ENCODE measurements at places on chromosomes 6 and 20.

GRCh38 chr6:152232501-152233151, 404.5 kb downstream of the SYNE1 start:
- DNase-seq, result peak; percentile 66

- DNase-seq, result no peak
These were observed 920.1 kb upstream of the FLRT3 start for GRCh38 chr20:15257569-15257870.

- DNase-seq, result no peak
These were observed 144.6 kb upstream of the TMEM170B start for GRCh38 chr6:11392778-11393507.

GRCh38 chr6:149212892-149213801, 104.4 kb upstream of the TAB2 start:
- DNase-seq, result peak; percentile 79

Data from activated CD4-positive, alpha-beta T cell treated with anti-CD3 and anti-CD28 coated beads, Interleukin-2, amount 10 ng/mL, durations not matched to agents 24 days and 14 days (primary cell).